A673 (cell line): ENCODE measurements at places on chromosomes 2 and 18.

DNA sequence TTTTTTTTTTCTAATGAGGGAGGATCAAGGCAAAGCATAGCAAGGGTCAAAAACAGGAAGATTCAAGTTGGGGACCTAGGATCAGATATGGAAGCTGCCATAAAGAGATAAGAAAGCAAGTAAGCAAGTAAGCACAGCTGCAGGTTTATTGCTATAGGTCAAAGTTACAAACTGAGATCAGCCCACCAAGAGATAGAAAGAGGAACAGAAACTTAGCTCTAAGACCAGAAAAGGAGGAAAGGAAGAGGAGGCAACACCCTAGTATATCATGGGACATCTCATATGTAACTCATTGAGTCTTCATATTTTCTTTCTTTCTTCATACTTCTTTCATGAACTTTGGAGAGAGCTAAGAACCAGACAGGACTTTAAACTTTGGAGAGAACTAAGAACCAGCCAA lies 295.9 kb upstream of the CRIM1 start:
- DNase-seq: no peak

- DNase-seq: no peak
Measured at GRCh38 chr2:21748501-21748900, 624.7 kb downstream of the TDRD15 start.

DNA sequence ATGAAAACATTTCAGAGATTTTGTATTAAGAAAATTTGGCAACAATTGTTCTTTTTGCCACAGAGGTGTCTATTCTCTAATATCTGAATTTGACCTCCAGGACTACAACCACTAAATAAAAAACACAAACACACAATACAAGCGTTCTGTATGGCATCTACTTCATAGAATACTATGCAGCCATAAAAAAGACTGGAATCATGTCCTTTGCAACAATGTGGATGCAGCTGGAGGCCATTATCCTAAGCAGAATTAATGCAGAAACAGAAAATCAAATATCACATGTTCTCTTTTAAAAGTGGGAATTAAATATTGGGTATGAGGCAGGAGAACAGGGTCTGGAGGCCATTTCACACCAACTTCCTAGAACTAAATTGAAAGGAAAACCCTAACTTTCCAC lies 19.5 kb downstream of the SLC25A12 start:
- DNase-seq: no peak

DNA sequence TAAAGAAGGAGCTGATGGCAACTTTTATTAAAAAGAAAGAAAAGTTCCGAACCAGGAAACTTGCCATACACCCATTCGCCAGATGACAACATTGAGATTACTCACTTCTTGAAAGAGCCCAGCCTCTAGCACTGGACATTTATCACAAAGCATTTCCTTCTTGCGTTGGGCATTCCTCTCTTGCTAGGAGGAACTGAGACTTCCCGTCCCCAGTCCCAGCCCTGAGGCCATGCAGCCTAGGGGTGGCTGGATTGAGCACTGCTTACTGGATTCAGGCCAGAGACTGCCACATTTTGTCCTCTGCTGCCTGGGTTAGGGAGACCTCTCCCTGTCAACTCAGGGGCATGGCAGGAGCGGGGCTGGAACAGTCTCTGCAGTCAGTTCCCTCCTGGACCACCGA lies 80.1 kb downstream of the SDC1 start:
- no peak for DNase-seq

DNA sequence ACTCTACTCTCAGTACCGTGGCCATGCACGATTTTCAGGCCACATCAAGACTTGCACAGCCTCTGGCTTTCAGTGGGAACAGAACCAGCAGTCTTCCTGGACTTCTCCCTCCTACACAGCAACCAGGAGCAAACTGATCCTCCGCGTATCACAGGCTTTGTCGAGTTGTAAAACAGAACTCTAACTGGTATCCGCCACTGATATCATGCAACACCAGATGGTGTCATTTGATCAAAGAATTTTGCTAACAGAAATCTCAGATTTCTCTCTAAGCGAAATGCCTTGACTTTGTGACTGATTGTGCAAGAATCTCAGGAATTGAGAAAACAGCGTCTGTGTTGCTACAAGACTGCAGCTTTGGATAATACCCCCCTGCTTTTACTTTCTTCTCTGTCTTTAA lies 85.7 kb downstream of the COPS8 start:
- peak; percentile 73 for DNase-seq

DNA sequence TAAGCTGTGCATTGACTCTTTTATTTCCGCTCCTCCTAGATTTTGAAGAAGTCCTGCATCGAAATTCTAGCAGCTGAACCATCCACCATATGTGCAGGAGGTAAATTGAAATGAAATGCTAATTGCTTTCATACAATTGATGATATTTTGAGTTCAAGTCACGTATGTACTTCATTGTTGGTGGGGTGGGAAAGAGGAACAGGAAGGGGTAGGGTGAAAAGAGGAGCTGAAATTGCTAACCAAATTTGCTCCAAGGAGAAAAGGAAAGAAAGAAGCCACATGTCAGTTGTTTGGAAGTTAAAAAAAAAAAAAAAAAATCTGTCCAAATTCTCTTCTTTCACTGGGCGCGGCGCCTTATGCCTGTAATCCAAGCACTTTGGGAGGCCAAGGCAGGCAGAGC lies 77.8 kb downstream of the ANTXR1 start:
- no peak for DNase-seq

DNA sequence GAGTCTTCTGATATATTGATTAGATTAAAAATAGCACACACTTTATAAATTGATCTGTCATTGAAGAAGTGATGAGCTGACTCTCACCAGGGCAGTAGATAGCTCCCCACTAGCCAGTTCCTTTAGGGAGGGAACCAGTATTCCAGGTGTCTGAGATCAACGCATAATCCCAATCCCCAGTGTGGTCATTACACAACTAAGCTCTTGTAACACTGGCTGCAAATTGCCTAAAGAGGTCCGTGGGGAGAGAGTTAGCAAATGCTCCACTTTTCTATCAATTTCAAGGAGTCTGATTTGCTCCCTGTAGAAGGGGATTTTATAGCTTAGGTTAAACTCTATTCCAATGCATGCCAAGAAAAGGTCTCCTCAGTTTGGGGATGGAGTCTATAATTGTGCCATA lies 7.7 kb downstream of the SLC14A1 start:
- no peak for DNase-seq

- no peak for DNase-seq
Measured at GRCh38 chr2:201058914-201059313, 12.6 kb downstream of the HYCC2 start.

DNA sequence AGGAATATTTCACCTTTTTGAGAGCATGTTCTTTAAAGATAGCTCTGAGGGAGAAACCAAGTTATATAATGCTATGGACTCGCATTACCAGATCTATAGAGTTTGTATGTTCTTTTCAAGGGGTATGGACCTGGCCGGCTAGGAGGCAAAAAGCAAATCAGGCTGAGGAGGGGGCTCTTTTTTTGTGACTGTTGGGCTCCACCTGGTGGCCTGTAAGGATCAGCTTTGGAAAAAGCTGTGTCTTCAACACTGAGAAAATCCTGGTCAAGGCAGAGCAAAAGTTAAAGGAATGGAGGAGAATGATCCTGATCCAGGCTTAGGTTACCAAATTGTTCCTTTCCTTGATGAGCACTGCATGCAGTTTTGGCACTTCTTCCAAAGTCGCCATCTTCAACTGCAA lies 180.5 kb downstream of the DIS3L2 start:
- peak; percentile 51 for DNase-seq

GRCh38 chr18:70263336-70263735 lies 25.5 kb upstream of the SOCS6 start:
- DNase-seq: no peak

DNA sequence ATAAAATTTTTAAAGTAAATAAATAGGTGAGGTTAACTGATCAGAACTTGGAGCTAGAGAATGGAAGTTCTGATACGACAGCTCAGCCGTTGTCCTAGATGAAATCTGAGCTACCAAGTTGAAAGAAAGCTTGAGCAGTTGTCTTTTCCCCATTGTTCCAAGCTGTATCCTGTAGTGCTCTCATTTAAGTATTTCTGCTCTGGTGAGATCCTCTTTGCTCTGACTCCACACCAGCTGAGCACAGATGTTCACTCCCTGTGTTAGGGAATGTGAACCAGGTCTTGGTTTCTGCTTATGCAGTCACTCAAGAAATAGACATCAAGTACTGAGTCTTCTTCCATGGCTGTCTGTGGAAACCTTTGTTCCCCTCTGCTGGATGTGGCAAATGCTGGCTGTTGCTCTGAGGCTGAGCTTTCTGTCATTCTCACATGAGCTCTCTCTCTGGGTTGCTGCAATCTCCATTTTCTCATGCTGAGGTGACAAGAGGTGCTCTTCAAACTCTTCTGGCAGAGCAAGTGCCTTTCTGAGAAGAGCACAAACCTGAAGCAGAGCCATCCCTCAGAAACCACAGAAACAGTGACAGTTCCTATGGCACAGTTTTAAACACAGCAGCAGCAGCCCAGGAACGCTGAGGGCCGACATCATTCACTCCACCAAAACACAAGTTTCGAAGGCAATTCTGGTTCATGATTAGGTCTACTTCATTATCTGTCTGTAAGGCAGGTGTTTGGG lies 194.1 kb downstream of the SP3 start:
- no peak for DNase-seq

GRCh38 chr2:72891091-72891818 lies 4.0 kb downstream of the SPR start:
- no peak for DNase-seq

DNA sequence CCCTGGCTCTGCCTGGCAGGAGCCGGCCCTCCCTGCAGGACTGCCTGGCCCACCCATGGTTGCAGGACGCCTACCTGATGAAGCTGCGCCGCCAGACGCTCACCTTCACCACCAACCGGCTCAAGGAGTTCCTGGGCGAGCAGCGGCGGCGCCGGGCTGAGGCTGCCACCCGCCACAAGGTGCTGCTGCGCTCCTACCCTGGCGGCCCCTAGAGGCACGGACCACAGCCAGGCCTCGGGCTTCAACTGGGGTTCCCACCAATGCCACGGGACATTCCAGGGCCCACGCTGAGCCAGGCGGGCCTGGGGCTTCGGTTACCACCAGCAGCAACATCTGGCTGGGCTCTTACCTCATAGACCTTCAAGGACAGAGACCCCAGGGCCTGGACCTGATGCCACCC lies 6.1 kb upstream of the GMPPA start:
- no peak for DNase-seq
